ENCODE measurements at places on chromosomes 7 and 10.

GRCh38 chr10:74542077-74542476, 284.3 kb upstream of the KAT6B start:
- DNase-seq, result no peak

DNA sequence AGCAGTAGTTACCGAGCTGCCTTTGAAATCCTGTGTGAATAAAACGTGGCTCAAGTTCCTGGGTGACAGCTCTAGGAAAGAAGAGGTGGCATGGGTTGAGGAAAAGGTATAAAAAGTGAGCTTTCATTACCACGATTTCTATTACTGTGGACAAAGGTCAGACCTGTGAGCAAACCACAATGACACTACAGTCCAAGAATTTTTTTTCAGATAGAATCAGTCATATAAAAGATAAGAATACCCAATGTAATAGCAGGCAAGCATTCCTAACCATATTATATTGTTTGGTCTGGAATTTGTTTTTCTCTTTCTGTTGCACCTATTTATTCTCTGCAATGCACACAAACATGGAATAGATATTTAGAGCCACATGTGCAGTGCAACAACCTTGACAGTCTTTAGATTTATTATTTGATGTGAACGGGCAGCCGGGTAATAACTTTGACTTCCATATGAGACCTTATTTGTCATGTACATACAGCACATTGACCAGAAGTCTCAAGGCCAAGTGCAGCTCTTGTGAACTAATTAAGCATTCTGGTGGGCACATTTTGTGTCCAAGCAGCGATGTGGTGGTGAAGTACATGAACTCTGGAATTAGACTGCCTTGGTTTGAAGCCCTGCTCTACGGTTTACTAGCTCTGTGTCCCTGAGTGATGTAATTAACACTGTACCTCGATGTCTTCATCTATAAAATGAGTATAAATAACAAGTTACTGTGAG, 156.8 kb downstream of the NRCAM start:
- DNase-seq, result no peak

GRCh38 chr10:75294866-75295701, 59.3 kb upstream of the COMTD1 start:
- peak; percentile 73 for DNase-seq

DNA sequence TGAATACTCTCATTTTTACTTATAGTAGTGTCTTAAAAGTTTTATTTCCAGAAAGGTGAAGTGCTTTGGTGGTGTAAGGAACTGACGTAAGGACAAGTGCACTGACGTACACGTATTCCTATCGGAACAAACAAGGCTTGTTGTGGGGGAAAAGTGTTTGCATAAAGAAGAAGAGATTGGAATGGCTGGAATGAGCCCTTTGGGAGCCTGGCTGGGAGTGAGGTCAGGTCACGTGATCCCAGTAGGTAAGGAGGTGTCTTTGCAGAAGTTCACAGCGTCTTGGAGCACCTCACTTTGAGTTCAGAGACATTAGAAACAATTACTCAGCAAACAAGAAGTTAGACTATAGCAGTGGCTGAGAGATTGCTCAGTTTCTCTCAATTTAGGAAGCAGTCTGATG, 104.2 kb downstream of the CCDC3 start:
- no peak for DNase-seq

DNA sequence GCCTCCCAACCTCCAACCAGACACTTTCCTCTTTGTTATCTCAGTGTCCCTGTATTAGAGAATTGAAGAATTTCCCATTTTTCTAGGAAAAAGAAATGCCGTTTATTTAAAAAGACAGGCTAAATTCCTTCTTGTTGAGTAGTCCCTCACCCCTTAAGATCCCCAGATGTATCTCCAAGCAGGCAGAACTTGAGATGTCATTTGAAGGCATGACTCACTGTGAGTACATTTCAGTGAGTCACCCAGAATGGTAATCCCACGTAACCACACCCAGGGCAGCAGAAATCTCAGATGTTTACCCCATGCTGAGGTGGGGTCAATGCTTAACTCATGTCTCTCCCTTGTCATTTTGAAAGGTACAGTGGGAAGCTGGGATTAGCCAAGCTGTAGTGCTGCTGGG, 4.4 kb downstream of the ZNF655 start:
- DNase-seq, result peak; percentile 94

GRCh38 chr10:91495402-91495801, 85.3 kb downstream of the HECTD2 start:
- DNase-seq, result no peak

DNA sequence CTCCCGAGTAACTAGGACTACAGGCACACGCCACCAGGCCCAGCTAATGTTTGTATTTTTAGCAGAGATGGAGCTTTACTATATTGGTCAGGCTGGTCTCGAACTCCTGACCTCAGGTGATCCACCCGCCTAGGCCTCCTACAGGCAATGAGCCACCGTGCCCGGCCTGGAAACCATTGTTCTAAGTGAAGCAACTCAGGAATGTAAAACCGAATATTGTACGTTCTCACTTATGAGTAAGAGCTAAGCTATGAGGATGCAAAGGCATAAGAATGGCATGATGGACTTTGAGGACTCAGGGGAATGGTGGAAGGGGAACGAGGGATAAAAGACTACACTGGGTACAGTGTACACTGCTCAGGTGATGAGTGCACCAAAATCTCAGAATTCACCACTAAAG, 235.1 kb upstream of the AUTS2 start:
- DNase-seq, result no peak

DNA sequence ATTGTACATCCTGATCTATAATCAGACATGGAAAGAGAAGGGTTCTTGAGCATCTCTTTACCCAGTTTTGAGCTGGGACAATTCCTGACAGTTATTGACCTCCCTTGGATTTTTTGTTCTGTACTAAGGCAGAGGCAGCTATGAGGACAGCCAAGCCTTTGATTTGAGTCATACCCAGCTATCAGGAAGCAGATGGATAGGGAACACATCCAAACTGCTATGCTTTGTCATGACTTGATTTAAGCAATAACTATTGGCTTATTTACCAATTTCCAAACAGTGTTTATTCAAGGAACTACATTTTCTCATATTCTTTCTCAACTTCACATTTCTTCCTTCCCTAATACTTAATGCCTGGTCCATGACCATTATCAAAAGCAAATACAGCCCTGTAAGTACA, 396.4 kb upstream of the STEAP1 start:
- no peak for DNase-seq

GRCh38 chr10:13448216-13448615, 80.6 kb downstream of the BEND7 start:
- DNase-seq, result no peak

GRCh38 chr10:7320072-7320471, 90.8 kb downstream of the SFMBT2 start:
- no peak for DNase-seq

DNA sequence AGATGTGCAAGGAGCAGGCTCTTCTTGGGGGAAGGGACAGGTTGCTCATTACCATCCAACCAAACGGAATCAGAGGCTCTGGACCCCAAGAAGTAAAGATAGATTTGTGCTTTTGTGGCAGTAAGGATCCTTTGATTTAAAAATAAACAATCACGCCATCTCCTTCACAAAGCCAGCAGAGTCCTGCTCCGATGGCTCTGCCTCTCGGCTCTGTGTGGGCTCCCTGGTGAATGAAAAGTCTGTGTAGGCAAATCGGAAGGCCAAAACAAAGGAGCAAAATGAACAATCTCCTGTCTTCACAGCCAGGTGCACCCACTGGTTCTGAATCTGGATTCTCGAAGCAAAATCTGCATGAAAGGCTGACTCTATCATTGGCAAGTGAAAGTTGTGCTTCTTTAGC, 3.8 kb downstream of the PTPRN2 start:
- DNase-seq, result no peak

GRCh38 chr10:122060250-122060649, 71.3 kb downstream of the TACC2 start:
- DNase-seq, result no peak

DNA sequence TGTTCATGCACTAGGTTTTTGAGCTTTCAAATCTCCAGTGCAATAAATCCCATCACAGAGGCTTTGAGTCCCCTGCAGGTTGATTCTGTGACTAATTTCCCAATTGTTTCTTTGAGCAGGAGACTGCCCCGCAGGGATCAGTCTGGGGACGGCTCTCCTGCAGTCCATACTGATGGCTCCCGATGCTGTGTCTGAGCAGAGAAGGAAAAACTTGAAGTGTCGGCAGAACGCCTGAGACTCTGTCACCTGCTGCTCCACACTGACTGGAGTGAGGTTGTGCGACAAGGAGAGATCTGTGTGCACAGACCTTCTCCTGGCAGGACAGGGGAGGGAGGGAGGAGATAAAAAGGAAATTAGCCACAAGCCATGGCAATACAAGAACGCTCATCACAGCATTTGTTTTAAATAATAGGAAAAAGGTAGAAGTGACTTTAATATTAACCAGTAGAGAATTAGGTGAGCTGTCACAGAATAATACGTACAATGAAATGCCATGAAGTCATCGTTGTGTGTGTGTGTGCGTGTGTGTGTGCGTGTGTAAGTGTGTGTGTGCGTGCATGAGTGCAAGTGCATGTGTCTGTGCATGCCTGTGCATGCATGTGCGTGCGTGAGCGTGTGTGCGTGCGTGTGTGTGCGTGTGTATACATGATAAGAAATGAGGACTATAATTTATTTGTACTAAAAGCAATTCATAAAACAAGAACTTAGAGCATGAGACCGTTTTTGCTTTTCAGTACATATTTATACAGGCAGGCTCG, 38.2 kb downstream of the HTR5A start:
- DNase-seq, result no peak

GRCh38 chr10:109411917-109412316, 511.4 kb downstream of the XPNPEP1 start:
- DNase-seq, result no peak

GRCh38 chr7:117008886-117009531, 55.7 kb downstream of the ST7 start:
- DNase-seq, result no peak

DNA sequence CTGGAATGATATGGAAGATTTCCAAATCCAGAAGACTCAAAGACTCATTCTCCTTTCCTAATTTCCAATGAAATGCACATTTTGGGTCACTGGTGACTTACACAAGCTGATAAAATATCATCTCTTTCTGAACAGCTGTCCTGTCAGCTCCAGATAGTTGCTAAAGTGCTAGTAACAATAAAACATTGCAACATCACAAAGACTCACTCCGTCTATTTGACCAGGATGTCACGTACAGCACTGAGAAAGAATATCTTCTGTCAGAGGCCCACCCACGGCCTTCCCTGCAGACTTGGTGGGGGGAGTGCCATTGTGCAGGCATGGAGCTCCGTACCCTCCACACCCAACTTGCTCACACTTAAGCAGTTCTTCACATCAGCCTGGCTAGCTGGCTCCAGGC, 78.9 kb upstream of the EGR2 start:
- no peak for DNase-seq

DNA sequence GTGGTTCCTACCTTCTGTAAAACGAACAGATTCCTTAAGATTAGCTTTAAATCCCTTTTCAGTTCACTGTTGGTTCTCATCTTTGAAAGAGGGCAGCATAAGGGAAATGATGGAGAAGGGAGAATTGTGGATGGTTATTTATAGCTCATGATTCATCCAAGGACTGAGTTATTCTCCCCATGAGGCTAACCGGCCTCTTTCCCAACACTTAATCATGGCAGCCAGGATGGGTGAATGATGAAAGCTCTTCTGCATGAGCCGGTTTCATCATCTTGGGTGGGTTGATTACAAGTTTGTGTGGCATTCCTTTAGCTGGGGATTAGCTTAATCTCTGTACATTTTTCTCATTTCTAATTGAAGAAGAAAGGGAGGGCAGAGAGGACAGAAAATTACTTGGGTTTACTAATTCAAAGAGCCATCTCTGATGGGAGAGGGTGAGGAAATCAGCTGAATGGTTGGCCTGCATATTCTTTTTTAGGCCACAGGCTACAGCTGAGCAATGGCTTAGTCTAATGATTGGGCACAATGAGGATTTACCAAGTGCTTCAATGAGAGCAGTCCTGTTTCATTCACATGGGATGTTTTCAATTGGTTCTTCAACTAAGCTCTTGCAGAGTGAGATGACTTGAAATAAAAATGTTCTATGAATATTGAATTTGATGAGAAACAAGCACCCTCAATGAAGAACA, 250.0 kb downstream of the BMPER start:
- no peak for DNase-seq

GRCh38 chr10:30041196-30042105, 17.9 kb downstream of the JCAD start:
- no peak for DNase-seq

GRCh38 chr10:93357680-93358079, 124.5 kb downstream of the MYOF start:
- no peak for DNase-seq

DNA sequence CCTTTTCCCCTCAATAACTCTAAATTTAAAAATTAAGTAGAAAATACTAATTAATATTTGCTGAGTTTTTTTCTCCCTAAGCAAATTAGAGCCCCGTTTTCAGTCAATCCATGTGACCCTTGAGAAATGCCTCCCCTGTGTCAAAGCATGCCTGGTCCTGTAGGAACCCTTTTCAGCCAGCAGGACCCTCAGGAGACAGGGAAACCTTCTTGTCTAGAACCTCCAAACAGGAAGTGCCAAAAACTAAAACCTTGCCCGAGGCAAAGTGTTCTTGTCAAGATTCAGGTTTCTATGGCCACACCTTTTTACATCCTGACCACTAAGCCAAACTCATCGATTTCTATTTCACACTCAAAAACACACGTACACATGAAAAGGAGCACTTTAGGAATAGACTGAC, 60.1 kb upstream of the NFE2L3 start:
- DNase-seq, result peak; percentile 40

DNA sequence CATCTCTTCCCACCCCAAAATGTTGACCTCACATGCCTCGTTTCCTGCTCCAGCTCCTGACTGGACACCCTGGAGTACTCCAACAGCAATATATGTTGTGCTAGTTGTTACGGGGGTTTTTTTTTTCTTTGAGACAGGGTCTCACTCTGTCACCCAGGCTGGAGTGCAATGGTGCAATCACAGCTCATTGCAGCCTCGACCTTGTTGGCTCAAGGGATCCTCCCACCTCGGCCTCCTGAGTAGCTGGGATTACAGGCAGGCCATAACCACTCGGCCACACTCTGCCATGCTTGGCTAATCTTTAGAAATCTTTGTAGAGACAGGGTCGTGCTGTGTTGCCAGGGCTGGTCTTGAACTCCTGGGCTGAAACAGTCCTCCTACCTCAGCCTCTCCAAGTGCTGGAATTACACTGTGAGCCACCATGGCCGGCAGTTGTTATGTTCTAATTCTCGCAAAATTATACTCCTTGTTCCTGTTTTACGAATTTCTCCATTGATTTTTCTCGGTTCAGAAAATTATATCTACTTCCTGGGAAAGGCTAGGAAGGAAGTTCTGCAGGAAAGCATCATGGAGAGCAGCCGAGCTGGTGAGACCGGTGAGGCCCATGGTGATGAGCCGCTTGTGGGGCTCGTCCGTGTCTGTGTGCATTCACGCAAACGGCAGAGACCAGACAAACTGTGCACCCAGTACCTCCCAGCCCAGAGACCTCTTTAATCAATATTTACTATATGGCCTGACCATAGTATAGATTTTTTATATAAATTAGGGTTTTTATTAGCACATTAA, 52.4 kb upstream of the DNAJB6 start:
- DNase-seq, result no peak

DNA sequence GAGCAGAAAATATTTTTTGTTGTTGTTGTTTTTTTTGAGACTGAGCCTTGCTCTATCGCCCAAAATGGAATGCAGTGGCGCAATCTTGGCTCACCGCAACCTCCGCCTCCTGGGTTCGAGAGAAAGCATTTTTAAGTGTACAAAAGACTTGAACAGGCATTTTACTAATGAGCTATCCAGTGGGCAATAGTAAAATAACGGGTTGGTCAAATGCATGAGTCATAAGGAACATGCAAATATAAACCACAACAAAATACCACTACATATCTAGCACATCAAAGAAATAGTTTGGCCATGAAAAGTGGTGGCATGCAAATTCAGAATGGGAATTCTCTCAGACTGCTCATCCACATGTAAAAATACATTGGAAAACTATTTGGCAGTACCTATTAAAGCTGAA, 71.7 kb upstream of the TMEM106B start:
- DNase-seq, result no peak
